Stimulated activated naive CD4-positive, alpha-beta T cell (primary cell): ENCODE measurements at places on chromosomes 4 and X.

DNA sequence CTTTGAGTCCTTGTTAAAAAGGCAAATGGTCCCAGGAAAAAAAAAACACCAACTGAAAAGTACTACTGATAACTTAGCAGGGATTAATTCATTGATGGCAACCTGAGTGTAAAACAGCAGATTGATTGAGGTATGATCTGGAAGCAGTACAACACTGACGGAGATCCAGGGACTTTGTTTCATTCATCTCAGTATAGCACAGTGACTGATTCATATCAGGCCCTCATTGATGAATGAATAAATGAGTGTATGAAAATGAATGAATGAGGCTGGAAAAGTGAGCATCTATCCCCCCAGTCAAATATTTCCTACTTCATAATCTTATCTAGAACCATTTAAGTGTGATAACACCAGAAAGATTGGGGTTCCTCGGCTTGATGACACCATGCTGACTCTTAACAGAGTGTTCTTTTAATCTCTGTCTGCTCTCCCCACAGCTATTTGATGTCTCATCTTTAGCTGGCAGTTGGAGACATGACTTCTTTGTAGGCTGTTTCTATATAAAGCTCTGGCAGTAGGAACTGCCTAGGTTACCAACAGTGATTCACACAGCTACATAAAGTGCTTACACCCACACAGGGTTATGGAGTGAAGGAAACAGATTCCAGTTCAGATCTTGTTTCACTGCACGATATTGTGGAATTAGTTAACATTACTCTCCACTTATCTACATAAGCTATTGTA, 18.6 kb upstream of the RNF128 start:
- no peak for DNase-seq

DNA sequence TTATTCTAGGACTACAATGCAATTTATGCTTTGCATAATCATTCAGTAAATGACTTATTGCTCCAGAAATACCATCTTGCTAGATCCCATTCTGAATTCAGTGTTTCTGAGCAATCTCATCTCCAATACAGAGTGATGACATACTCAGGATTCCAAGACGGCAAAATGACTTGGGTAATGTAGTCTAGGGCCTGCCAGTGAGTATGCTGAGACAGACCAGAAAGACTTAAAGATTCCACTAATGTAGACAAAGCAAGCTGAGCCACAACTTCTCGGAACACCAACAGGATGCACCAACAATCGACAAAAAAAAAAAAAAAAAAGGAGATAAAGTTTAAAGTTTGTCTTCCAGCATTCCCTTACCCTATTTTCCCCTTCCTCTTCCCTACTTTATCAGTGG, 919 bp upstream of the SEC24B start:
- no peak for DNase-seq

GRCh38 chr4:152482211-152482610, 53.7 kb downstream of the FBXW7 start:
- no peak for DNase-seq

GRCh38 chr4:47088298-47088697, 56.9 kb downstream of the GABRB1 start:
- DNase-seq, result no peak

DNA sequence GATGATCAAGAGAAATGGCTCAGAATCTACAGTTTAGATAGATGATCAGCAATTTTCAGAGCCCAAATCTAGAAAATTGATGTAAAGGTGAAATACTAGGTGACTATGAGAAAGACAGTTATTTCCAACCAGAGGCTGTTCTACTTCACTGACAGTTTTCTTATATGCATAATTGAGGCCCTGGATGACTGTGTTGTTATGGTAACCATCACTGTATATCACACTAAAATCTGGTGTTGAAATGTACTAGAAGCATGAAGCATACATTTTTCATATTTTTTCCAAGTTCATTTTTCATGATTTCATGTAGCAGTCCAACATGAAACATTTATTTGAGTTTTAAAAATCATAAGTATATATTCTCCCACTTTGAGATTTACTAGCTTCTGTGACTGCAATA, 87.4 kb downstream of the ATXN3L start:
- no peak for DNase-seq

DNA sequence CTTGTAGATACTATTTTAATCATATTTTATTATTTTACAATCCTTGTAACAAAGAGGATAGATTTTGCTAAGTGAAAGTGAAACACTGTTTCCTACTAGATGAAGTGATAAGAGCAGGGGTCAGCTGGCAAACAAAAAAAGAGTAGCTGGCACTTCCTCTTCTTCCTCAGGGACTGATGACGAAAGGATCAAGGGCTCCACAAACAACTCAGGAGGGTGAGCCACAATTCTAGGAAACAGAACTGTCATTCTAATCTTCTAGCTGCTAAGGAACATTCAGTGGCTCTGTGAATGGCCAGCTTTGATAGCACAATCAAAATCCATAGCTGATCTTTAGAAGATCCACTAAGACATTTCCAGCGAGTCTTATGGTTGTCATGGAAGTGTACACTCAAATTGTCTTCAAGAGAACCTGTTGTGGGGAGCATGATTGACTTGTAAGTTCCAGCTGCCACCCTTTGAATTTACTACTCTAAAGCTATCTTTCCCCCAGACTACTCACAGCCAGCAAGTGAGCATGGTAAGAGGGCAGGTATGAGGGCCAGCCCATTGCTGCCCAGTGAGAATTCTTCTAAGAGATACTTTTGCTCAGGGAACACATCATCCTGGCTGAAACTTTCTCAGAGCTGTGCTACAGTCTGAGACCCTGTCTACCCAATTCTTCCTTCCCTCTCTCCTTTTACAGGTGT, 275.7 kb upstream of the RASGEF1B start:
- no peak for DNase-seq

- no peak for DNase-seq
Measured at GRCh38 chr4:138659812-138660316, 355.7 kb upstream of the NOCT start.

DNA sequence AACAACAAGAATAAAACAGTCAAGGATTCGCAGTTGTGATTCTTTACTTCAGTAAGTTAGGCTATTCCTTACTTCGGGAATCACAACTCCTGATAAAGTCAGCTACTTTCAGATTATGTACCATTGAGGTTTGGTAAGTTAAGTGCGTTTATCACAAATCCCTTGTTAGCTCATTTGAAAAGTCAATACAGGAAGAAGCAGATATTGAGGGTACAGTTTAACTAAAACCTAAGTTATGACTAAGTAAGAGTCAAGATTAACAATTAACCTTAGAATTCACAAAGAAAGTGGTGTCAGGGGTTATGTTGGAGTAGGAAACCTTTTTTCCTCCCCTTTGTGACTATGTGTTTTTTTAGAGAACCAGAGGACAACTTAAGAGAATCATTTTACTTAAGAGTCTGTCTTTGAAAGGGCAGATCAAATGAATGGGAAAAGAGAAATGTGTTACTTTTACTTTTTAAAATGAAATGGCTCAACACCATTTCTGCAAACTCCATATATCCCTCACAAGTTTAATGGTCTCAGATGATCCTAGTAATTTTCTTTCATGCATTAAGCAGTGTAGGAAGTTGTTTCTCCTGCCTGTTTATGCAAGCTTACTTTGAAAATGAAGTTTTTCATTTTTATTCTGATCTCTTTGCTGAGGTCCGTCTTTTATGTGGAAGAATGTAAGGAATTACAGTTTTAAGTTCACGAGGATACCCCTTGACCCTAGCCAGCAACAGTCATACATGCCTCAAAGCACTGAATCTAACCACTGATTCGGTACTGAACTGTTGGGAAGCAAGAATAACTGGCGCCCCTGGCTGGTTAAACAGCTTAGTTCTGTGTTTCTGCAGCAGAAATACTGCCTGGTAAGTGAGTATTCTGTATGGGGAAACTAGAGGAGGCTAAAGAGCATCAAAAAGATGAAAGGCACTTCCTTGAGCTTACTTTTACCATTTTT, 211.7 kb downstream of the SLC4A4 start:
- no peak for DNase-seq

- DNase-seq, result no peak
Measured at GRCh38 chrX:26722666-26723428, 506.9 kb downstream of the MAGEB5 start.

DNA sequence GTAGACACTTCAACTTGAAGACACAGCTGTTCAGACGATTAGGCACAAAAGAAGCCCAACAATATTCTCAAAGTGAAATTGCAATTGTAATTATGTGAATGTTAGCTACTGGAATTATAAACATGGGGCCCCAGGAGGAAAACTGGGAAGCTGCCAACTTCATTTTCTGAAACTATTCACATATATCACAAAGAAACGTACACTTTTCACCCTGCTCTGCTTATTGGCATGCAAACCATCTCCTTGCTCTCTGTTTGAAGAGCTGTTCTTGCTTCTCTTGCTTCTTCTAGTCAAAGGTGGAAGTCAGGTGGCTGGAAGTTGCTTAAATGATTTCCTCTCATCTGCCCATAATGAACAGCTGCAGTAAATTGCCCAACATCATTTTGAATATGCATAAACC, 320.1 kb downstream of the CFAP299 start:
- no peak for DNase-seq

- DNase-seq, result no peak
Measured at GRCh38 chr4:107444-108429, 16.6 kb upstream of the ZNF718 start.

DNA sequence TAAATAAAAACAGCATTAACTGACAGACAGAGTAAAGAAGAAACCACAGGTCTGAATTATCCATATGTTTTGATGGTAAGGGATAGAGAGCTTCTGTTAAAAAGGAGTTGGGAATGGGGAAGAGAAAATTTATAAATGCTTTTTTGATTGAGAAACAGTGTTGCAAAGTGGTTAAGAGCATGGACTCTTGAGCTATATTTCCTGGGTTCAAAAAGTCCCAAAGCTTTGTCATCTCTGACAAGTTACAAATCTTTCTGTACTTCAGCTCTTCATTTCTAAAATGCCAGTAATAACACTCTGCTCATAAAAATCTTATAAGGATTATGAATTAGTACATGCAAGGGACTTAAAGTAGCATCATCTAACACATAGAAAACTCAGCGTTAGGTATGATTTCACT, 62.2 kb downstream of the N4BP2 start:
- DNase-seq, result no peak

- no peak for DNase-seq
Measured at GRCh38 chrX:13482746-13483541, 86.5 kb upstream of the EGFL6 start.

DNA sequence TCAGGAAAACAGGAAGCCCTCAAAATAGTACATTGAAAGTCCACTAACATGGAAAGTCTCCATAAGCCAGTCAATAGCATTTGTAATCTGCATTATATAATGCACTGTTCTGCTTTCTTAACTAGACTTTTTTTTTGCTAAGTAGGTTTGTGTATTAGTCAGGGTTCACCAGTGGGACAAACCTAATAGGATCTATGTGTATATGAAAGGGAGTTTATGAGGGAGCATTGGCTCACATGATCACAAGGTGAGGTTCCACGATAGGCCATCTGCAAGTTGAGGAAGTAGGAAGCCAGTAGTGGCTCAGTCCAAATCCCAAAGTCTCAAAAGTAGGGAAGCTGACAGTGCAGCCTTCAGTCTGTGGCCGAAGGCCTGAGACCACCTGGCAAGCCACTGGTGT, 116.0 kb downstream of the MXRA5 start:
- no peak for DNase-seq

- no peak for DNase-seq
Measured at GRCh38 chr4:124691801-124692200, 20.7 kb downstream of the ANKRD50 start.

- DNase-seq, result no peak
Measured at GRCh38 chrX:56564164-56564885, 898 bp downstream of the UBQLN2 start.

DNA sequence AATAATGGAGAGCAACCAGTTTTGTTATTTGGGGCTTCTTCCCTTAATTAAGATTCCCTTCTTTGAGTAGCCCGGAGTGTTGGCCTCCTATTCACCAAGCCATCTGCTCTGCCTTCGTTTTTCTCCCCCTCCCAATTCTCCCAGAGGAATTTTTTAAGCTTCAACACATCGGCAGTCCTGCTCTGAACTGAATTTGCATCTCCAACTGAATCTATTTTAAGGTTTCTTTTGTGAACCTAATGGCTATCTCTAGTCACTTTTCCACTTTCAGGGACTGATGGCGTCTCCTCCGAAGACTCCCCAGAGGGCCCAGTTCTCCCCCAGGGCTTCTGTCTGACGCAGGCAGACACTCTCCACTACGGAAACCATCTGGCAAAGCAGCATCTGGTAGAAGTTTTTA, 280.2 kb downstream of the ADGRA3 start:
- no peak for DNase-seq

GRCh38 chr4:2289955-2290333, 28.0 kb upstream of the MXD4 start:
- no peak for DNase-seq

- no peak for DNase-seq
Measured at GRCh38 chrX:39952989-39953388, 144.8 kb downstream of the BCOR start.

DNA sequence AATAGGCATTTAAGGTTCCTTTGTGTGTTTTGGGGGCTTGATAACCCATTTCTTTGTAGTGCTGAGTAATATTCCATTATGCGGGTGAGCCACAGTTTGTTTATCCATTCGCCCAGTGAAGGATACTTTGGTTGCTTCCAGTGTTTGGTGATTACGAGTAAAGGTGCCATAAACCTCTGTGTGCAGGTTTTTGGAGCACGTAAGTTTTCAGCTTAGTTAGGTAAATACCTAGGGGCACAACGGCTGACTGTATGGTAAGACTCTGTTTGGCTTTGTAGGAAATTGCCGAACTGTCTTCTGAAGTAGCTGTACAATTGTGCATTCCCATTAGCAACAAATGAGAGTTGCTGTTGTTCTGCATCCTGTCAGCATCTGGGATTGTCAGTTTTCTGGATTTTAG, 3.8 kb upstream of the TBL1X start:
- DNase-seq, result no peak

- no peak for DNase-seq
Measured at GRCh38 chrX:50905334-50905733, 5.2 kb upstream of the BMP15 start.

GRCh38 chr4:14025111-14025510, 397.6 kb upstream of the BOD1L1 start:
- no peak for DNase-seq

DNA sequence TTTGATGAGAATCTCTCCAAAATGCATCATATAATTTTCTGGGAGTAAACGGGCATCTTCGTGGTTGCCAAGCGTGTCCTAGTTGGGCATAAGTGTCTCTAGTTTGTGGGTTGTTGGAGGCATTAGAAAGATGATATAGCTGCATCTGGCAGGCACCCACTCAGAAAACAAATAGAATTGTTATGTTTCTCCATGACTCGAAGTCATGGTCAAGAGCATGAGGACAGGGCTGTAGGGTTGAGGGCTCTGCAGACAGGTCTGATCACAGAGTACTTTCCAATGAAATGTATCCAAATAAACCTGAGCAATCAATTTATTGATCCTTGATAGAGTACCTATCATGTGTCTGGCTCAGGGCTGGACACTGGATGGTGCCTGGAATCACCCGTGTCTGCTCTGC, 82.7 kb downstream of the SORCS2 start:
- no peak for DNase-seq

- no peak for DNase-seq
Measured at GRCh38 chrX:2863646-2864045, 34.9 kb downstream of the GYG2 start.

GRCh38 chrX:115251458-115252233, 17.8 kb upstream of the LRCH2 start:
- no peak for DNase-seq

- DNase-seq, result no peak
Measured at GRCh38 chr4:47287735-47288134, 175.8 kb downstream of the COMMD8 start.

GRCh38 chrX:133323431-133323830, 91.9 kb downstream of the GPC4 start:
- DNase-seq, result no peak

GRCh38 chrX:10569946-10570345, 50.4 kb downstream of the MID1 start:
- DNase-seq, result no peak
